AG20443 (cell line): ENCODE measurements at places on chromosomes 7 and 10.

- DNase-seq, result no peak
Measured at GRCh38 chr7:71479231-71479630, 347.3 kb downstream of the GALNT17 start.

DNA sequence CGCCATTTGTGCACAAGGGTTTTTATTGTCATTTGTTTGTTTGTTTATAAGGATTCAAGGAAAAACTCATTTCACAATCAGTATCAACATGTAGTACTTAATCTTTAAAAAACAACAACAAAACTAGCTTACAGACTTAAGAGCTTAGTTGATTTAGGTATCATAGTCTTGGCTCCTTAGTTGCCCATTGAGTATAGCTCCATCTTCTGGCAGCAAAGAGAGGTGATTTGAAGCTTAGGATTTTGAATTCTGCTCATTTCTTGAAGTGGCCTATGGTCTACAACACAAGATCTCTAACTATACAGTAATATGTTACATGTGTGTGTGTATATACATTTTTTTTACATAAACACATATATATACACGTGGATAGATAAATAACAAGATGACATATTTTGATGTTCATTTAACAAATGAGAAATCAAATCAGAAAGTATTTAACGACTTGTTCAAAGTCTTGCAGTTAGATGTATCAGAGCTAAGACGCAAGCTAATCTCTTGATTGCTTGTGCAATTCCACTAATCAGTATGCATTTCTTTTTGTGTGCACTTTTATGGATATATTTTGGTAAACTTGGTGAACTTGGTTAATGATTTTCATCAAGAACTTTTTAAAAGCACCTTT is 307.3 kb downstream of the CAMK1D start:
- peak; percentile 53 for DNase-seq

DNA sequence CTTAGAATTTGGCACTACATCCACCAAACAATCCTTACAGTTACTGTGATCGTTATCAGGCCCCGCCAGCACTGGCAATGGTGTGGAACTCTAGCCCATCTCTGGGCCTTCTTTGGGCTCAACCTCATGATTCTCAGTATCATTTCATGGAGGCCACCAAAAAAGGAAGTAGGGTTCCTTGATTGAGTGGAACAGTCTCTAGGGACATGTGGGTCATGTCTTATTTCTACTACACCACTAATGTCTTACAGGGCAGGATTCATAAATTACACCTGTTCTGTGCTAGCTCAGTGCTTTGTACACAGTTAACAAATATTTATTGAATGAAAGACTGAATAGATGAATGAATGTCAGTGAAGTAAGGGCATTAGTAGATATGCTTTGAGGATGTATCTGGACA is 53.9 kb downstream of the AP3M1 start:
- no peak for DNase-seq

DNA sequence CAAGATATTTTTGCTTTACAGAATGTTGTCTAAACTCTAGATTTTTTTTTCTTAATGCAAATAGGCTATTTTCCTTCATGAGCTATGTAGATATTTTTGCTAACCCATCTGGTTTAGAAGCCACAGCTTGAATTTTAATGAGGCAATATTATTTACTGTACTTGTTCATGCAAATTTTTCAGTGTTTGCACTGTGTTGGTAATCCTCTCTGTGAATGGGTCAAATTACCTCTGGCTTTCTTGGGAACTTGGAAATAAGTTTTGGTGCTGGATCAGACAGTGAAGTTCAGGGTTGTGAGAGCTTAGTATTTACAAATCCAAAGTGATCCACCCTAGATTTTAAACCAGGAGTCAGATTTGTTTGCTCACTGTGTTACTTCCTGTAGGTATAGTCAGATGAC is 686.9 kb downstream of the NXPH1 start:
- DNase-seq, result no peak

DNA sequence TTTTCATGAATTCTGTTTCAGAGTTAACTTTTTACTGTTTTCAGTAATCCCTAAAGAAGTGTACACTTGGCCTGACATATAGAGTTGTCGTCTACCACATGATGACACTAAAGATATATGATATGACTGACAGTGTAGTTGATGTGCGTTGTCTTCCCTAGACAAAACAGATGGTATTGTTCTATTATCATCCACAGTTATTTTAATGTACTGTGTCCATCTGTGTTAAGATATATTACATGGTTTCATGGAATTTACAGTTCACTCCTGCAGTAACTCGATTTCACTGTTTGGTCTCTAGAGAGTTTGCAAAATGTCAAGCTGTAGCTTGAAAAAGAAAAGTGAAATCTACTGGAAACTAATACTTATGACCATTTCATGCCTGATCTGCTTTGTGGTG is 18.1 kb downstream of the FOXP2 start:
- no peak for DNase-seq

DNA sequence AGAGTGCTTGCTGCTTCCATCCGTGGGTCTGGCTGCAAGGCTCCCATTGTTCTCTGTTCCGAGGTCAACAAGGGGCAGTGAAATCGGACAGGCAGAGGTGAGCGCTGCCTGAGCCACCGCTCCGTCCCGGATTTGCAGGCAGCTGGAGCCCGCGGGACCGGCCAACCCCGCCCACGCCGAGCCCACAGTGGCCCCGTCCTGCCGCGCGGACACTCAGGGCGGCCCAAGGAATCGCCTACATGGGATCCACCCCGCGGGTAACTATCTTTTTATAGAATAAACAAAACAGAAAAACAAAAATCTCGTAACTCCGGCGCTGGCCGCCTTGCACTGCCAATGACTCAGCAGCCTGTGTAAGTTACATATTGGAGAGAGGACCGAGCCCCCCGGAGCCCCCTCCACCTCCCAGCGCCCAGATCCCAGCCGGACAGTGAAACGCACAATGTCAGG is 1.9 kb downstream of the BNIP3 start:
- peak; percentile 69 for DNase-seq

- no peak for DNase-seq
Measured at GRCh38 chr10:5532307-5532605, 7.5 kb downstream of the CALML3 start.

GRCh38 chr7:39656415-39656814 is 33.0 kb downstream of the RALA start:
- no peak for DNase-seq

GRCh38 chr10:69512901-69513300 is 60.3 kb downstream of the NEUROG3 start:
- DNase-seq, result no peak

- DNase-seq, result no peak
Measured at GRCh38 chr7:149770728-149771636, 2.4 kb downstream of the ZNF467 start.

DNA sequence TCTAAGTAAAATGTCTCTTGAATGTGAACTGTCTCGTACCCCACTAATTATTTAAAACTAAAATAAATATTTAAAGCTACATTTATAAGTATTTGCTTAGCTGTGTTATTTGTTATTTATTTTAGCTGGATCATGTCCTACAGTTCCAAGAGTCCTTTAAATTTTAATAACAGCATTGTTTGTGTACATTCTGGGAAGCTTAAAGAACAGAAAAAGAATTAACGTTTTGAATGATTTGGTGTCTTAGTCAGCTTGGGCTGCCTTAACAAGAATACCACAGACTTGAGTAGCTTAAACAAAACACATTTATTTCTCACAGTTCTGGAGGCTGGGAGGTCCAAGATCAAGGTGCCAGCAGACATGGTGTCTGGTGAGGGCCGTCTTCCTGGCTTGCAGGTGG is 107.4 kb downstream of the ITIH5 start:
- no peak for DNase-seq

DNA sequence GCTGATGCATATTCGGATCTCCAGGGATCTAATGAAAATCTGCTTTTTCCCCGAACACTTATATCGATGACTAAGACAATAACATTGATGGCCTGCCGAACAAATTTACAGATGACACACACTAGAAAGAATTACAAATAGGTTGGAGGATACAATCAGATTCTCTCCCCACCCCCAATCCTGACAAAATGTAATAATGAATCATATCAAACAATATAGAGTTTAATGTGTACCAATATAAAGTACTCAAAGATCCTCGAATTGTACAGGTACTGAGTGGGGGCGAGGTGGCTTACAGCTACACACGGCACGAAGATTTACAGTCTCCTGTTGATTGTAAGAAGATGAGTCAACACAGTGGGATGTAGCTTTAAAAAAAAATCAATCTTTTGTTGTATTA is 182.7 kb upstream of the MKLN1 start:
- no peak for DNase-seq

- DNase-seq, result no peak
Measured at GRCh38 chr7:31805209-31805818, 118.3 kb downstream of the PPP1R17 start.

DNA sequence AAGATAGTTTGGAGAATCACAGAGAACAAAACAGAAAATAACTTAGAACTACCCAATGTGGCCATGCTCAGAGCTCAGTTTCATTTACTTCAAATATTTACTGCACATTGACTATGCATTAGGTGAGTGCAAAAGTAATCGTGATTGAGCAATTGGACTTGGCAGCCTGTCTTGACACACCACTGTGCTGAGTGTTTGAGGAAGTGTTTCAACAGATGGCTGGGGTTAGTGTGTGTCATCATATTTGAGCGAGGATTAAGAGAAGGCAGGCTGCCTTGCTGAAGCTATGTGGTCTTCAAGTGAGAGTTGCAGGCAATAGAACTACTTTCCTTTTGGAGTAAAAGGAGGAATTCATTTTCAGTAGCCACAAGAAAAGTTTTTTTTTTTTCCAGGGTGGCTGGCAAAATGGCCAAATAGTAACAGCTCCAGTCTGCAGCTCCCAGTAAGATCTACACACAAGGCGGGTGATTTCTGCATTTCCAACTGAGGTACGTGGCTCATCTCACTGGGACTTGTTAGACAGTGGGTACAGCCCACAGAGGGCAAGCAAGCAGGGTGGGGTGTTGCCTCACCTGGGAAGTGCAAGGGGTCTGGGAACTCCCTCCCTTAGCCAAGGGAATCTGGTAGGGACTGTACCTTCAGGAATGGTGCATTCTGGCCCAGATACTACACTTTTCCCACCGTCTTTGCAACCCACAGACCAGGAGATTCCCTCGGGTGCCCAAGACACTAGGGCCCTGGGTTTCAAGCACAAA is 37.6 kb downstream of the AKR1C4 start:
- DNase-seq, result peak; percentile 53

GRCh38 chr7:33072471-33072870 is 9.9 kb upstream of the NT5C3A start:
- peak; percentile 73 for DNase-seq
